Right lobe of liver (tissue), 6 donors: ENCODE measurements at places on chromosomes 11 and 22. TPM values are rescaled to one million over a fixed set of nuclear protein-coding genes. Genes with fewer than 3 reads are reported as not detected.

DNA sequence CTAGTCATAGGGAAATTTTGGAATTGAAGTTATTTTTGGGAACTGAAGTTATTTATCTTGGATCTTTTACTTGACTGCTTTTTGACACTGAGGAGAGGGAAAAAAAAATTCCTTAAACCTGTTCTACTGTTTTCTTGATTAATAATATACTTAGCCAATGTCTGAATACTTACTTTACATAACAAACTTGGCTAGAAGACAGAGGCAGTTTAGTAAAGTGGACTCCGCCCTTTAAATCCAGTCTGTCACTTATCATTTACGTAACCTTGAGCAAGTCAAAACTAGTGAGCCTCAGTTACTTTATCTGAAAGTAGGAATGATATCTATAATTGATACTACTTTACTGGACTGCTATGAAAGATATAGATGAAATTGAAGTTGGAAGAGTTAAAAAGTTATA, 19.5 kb downstream of the CTSC start:
- DNase-seq: no peak
- H3K4me3 ChIP-seq: no peak overlapping the region
- no peaks in the 10 kb centered on the region for H3K36me3 ChIP-seq

The HBB gene
- total RNA-seq: 1,416 TPM

The B4GALNT4 gene
- total RNA-seq: not detected

The FOLH1 gene
- total RNA-seq: 18.1 TPM
